ENCODE measurements at places on chromosomes 7 and 10.
A peak's percentile ranks its signal among the peaks of the same experiment; 100 is the strongest.

GRCh38 chr7:31202801-31203200 lies 137.7 kb downstream of the NEUROD6 start:
- DNase-seq = no peak

DNA sequence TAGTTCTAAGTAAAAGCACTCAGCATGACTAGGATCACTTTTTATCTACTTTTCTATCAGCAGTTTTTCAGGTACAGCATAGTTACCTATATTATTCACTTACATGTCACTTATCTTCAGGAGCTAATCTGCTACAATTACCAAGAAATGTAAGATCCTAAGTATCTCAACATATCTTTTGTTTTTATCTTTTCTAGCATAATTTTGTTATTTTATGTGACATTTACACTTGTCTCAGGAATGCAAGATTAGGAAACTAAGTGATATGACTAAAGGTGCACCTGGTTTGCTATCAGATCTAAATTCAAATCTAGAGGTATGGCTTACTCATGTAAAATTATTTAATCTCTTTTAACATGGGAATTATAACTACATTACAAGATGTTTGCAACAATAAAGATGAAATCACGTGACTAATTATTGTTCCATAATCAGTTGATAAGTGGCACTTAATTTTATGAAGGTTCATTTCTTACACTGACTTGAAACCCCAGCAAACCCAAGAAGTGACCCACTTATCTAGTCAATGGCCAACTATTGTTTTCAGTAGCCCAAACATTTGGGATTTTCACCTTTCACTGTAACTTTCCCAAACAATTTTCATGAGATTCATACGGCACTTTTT lies 390.3 kb upstream of the PCDH15 start:
- DNase-seq = no peak

- no peak for DNase-seq
These were observed 161.6 kb upstream of the PPP2R2D start for GRCh38 chr10:131739206-131739605.

DNA sequence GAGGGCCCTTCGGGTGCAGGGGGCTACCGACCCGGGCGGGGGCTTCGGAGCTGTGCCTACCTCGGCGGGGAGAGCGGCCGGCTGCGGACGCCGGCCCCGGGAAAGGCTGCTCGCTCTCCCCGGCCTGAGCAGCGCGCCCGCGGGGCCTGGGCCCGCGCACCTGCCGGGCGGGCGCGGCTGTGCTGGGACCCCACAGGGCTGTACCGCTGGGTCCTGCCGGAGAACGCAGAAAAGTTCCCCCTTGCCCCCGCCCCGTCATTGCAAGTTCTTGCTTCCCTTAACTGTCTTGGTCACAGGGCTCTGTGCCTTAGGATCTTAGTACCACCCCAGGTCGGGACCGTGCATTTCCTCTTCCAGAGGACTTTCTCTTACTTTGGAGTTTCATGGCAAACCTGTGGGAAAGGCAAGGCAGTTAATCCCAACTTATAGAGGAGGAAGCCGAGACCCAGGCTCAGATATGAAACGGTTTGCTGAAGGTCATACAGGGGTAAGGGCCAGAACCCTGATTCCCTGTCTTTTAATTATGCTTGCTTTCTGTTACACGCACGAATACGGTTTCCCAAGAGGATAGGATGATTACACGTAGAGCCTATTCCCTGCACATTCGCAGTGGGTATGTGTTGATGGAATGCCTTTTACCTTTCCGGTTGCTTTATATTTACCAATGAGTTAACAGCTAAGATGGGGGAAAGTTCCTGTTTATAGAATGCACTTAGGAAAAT lies 652 bp downstream of the PCGF5 start:
- peak; percentile 39 for DNase-seq

- peak; percentile 30 for DNase-seq
These were observed 17.6 kb upstream of the FAM221A start for GRCh38 chr7:23662124-23662983.

DNA sequence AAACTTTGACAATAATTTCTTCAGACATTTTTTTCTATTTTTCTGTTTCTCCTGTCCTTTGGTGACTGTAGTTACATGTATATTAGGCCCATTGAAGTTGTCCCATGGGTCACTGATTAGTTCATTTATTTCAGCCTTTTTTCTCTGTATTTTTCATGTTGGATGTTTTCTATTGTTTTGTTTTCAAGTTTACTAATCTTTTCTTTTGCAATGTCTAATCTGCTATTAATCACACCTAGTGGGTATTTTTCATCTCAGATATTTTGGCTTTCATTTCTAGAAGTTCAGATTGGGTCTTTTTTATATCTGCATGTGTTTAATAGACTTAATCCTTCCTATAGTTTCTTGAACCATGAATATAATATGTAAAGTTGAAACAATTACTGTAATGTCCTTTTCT lies 84.7 kb downstream of the PALS2 start:
- DNase-seq = no peak

Measured in WTC11 (cell line).